ENCODE measurements at places on chromosomes 5 and 9.

DNA sequence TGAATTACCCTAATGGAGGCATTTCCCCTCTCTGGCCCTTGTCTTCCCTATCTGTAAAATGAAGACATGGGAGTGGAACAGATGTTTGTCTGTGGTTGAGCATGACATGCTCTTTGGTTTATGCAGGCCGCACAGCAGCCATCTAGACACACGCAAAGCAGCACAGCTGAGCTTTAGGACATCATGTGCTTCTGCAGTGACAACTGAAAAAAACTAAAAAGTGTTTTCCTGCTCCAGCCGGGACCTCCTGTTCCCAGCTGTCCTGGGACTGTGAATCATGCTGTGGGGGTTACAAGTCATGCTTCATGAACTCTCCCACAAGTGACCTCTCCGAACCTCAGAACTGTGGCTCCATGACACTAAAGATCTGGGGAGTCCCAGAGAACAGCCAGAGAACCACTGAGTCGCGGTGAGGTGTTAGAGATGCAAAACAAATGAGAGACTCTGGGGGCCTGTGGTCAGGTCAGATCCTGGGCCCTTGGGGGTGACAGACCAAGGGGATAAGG is 1.7 kb downstream of the SMIM3 start:
- DNase-seq = no peak

DNA sequence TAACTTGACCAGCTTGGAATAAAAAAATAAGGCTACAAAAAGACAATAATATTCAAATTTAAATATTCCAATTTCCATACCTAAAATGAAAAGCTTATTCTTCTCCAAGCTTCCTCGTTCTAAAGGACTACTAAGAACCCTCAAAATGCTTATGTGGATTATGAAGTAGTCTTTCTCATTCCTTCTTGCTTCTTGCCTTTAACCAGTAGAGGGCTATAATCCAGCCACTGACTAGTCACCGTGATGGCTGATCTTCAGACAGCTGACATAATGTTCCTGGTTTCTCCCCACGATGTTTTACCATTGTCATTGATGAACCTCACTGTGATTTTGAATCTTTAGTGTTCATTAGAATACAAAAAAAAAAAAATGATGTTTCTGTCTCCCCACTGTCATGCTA is 515.3 kb downstream of the TLE1 start:
- DNase-seq = no peak

DNA sequence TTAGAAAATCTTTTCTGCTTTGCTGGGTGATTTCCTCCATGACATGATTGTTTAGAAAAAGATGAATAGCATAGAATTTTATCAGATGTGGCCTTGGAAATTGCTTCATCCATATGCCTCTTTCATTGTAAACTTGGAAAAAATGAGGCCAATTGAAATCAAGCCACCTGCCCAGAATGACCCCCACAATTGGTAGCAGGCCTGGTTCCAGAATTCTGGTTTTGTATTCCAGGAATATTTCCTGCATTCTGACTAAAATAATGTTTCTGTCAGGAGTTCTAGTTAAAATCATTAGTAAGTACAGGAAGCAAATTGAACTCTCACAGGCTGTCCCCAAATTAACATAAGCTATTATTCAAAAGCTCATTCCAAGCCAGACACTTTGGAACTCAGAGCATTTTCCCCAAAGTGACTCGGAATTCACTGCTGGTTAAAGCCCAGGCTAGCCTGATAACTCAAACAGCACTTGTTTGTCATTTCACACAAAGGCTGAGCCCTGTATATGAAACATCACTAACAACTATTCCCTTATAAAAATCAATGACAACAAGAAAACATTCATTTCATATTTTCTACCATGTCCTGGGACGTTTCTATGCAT is 75.1 kb upstream of the ADCY2 start:
- DNase-seq = no peak

GRCh38 chr5:51746023-51746422 is 362.8 kb downstream of the ISL1 start:
- DNase-seq = no peak

GRCh38 chr9:2448193-2448738 is 173.3 kb upstream of the VLDLR start:
- DNase-seq = no peak

GRCh38 chr5:136232316-136232715 is 39.4 kb upstream of the SMIM32 start:
- DNase-seq = no peak

GRCh38 chr5:177354711-177355110 is 3.0 kb upstream of the RGS14 start:
- no peak for DNase-seq

- no peak for DNase-seq
These were observed 37.6 kb downstream of the ROPN1L start for GRCh38 chr5:10479154-10479721.

DNA sequence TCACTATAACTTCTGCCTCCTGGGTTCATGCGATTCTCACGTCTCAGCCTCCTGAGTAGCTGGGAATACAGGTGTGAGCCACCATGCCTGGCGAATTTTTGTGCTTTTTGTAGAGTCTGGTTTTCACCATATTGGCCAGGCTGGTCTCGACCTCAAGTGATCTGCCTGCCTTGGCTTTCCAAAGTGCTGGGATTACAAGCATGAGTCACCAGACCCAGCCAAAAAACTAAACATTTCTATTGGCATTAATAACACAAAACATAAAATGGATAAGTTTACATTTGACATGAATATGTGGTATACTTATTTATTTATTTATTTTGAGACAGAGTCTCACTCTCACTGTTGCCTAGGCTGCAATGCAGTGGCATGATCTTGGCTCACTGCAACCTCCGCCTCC is 13.6 kb upstream of the REEP5 start:
- no peak for DNase-seq

DNA sequence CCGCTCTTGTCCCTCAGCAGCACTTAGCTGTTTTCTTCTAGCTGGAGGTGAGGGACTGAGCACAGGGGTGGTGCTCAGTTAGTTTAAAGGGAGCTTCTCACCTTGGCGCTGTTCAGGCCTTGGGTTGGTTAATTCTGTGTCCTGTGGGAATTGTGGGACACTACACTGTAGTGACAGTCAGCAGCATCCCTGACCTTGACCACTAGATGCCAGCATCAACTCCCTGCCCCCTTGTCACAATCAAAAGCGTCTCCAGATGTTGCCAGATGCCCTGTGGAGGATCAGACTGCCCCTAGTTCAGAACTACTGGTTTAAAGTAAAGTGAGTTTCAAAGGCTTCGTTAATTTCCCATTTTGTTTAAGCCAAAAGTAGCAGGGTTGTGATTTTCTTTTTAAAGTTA is 65.5 kb upstream of the DMRT3 start:
- DNase-seq = no peak

- DNase-seq = no peak
These were observed 173.0 kb downstream of the WDR70 start for GRCh38 chr5:37552161-37552560.

DNA sequence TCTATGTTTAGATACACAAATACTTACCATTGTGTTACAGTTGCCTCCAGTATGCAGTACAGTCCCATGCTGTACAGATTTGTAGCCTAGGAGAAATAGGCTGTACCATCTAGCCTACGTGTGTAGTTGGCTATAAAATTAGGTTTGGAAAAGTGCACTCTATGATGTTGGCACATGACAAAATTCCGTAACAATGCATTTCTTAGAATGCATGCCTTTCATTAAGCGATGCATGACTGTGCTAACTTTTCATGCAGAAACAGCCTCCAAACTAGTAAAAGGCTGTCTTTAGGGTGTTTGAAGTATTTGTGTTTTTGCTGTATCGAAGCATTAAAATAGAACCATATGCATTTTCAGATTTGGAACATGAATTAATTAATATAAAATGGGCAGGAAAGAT is 157.9 kb downstream of the RMI1 start:
- DNase-seq = no peak

DNA sequence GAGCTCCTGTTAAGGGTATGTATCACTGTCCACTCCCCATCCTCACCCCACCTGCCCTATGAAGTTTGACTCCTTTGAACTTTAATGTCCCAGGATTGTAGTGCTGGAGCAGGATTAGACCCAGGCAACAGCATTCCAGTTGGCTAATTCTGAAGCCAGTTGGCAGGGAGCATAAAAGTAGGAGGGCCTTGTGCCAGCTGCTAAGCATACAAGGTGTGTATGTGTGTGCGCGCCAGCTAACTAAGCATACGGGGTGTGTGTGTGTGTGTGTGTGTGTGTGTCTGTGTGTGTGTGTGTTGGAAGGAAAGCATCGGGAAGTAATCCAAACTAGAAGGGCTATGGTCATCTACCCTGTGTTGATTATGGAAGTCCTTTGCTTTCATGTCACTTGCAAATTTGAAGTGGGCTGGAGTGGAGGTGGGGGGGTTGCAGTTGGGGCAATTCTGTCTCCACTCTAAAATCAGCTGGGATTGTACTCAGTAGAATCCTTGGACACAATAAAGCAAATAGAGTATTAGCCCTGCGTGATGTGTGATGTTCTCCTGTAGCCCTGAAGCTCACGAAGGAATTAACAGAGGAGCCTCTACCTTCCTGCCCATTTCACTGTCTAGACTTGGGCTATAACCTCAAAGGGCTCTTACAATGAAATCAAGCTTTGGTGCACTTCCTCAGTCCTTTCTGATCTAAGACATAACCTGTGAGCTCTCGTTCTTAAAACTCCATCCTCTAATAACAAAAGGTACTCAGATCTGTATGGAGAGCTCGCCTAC is 26.9 kb downstream of the HMGCR start:
- DNase-seq = peak; percentile 19

- DNase-seq = no peak
These were observed 116.7 kb upstream of the ZNF366 start for GRCh38 chr5:72623936-72624335.

GRCh38 chr5:14669975-14670374 is 5.5 kb downstream of the OTULIN start:
- DNase-seq = no peak

- no peak for DNase-seq
These were observed 14.9 kb downstream of the LHFPL2 start for GRCh38 chr5:78633700-78634099.

DNA sequence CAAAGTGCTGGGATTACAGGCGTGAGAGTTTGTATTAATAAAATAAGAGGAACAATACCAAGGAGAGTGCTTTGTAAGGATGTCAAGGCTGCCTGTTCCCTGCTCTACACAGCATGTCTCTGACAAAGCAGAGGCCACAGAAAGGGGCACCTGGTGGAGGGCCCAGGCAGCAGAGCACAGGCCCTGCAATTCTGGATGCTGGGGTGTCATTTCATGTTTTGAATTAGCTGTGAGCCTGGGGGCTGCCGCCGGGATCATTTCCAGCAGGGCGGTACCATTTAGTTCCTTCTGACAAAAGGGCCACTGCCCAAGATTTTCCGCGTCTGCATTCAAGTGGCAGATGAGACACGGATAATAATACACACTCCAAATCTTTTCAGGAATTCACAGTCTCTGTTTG is 396.9 kb downstream of the GADD45G start:
- no peak for DNase-seq

GRCh38 chr5:39518516-39518915 is 93.7 kb upstream of the DAB2 start:
- DNase-seq = peak; percentile 20

DNA sequence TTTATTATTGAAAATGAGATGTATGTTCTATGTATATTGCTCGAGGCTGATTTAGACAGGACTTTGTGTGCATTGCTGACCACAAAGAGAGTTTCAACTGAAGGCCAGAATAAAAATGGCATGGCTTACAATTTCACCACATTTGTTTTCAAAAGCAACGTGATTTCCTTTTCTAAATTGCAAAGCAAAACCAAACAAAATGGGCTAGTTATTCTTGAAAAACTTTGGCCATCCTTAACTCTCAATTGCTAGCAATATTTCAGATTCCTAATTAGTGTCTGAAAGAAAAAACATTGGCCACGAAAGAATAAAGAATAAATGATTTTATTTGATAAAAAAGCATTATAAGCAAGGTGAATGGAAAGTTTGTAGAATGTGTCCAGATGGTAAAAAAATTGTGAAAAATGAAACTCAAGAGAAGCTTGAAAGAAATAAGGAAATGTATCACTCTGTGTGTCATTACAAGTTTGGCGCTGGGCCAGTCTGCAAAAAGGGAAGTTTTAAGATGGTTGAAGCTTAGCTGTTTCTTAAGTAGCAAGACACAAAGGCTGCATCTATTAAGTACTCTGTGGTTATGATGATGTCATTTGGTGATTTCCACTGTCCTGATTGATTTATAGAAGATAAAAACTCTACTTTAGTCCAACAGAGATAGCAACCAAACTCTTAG is 89.2 kb upstream of the PRLR start:
- no peak for DNase-seq

- DNase-seq = no peak
These were observed 19.8 kb downstream of the SLC22A4 start for GRCh38 chr5:132313961-132314432.

DNA sequence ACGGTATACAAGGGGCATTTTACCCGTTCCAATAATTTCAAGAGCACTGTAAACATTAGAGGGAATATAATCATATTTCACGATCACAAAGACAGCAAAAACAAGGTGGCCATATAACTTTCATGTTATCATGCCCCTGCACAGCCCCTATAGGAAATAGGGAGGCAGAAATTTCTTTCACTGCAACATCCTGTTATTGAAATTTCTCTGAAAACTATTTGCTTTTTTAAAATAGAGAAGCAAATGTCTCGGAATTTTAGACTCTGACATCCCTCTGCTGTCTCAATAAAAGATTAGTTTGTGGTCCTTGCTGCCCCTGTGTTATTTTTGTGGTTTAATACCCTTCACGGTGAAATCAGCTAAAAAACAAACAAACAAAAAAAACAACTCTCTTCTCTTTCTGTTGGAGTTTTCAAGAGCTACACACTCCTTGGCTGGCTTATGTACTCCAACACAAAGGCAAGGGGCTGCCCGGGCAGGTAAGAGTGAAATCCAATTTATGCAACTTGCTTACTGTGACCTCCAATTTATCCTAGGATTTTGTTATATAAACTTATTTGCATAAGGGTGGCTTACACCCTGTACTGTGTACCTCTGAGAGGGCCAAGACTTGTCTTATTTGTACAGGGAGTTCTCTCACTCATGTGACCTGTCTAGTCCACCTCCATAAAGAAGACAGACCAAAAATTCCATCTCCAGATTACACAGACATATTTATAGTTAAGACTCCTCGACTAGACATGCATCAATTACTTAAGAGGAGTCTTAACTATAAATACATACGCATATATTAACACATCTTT is 223.6 kb downstream of the MLLT3 start:
- DNase-seq = no peak

DNA sequence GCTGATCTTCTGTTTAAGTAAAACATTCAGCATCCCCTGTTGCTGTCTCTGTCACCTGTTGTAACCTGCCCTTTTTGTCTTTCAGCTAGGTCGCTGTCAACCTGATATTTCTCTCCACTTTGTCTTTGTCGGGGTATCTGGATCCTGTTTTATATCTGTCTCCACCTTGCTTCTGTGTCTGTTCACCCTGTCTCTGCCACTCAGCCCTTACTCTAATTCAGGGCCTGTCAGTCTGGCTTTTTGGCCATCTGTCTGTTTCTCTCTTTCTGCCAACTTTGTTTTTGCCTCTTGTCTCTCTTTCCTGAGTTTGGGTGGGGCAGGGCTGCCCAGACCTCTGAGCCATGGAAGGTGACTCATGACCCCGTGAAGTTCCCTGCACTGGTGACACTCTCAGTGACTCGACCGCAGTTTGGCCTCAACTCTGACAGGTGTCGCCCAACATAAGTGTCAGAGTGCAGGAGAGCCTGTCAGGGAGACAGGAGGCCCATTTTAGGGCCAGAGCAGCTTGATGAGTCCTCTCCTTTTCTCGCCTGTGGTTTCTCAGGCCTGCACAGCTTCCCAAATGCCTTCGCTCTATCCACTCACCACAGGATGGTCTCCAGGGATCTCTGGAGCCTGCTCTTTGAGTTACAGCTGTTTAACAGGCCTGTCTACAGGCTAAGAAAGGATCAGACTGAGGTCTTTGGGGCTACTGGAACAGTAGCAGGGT is 868 bp downstream of the ZBTB43 start:
- DNase-seq = no peak
